Brain (organoid and tissue), 16 donors: ENCODE measurements at places on chromosomes 5 and 9. TPM values are rescaled to one million over a fixed set of nuclear protein-coding genes. Genes with fewer than 3 reads are reported as not detected.

The GPX3 gene
- 54.2 TPM for polyA plus RNA-seq

The EPB41L4B gene
- 13.4 TPM for polyA plus RNA-seq

The MAMDC2 gene
- 0.31 TPM for polyA plus RNA-seq

The PCDHB16 gene
- 20.5 TPM for polyA plus RNA-seq

The B4GALT7 gene
- polyA plus RNA-seq = 28.3 TPM
